ENCODE measurements at places on chromosomes 11 and 22. TPM values are rescaled to one million over a fixed set of nuclear protein-coding genes. Genes with fewer than 3 reads are reported as not detected.
A peak's percentile ranks its signal among the peaks of the same experiment; 100 is the strongest.

The XRRA1 gene
- total RNA-seq: 59.7 TPM

- H3K4me1 ChIP-seq: peaks cover 47% of the 10 kb centered on the region
- no peaks in the 10 kb centered on the region for H3K27me3 ChIP-seq
- peak overlapping the region; percentile 99 for H3K4me3 ChIP-seq
Observed at GRCh38 chr11:118791961-118792569, 1.1 kb upstream of the DDX6 start.

- peak overlapping the region; percentile 65 for H3K4me3 ChIP-seq
- H3K4me1 ChIP-seq: peaks cover 65% of the 10 kb centered on the region
- H3K27ac ChIP-seq: peak overlapping the region; percentile 82
Observed at GRCh38 chr11:133947321-133947756, 9.4 kb downstream of the IGSF9B start.

GRCh38 chr11:122584670-122585069 lies 70.9 kb upstream of the UBASH3B start:
- H3K27ac ChIP-seq: no peak overlapping the region
- H3K4me1 ChIP-seq: peaks cover 8% of the 10 kb centered on the region
- no peak overlapping the region for H3K4me3 ChIP-seq
